T-cell (primary cell): ENCODE measurements at places on chromosomes 7 and 10. TPM values are rescaled to one million over a fixed set of nuclear protein-coding genes. Genes with fewer than 3 reads are reported as not detected.

DNA sequence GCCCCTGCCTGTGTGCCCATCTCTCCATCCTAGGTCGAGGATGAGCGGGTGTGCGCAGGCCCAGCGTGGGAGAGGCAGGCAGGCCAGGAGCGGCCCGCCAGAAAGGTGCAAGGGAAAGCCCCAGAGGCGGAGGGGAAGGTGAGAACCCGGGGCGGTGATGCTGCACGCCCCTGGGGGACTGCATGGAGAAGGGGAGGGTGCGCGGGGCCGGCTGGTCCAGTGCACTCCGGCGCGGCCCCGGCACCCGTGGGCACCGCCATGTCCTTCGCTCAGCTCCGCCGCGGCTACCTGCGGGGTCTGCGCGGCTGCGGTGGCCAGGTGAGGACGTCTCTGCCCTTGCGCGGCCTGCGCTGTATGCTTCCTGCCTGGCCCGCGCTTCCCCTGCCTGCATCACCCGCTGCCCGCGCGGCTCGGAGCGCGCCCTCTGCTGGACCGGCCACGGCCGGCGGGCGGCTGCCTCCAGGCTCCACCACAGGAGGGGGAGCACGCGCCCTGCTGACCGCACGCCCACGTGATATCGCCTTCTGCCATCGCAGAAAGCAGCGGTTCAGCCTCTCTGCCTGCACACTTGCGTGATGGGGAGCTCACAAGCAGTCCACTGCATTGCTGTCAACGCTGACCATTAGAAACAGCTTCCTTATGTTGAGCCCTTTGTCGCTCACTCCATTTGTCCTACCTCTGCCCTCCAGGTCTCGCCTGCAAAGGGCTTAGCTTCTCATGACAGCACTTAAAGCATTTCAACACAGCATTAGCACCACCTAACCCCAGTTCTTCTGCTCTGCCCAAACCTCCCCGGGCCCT lies 73.9 kb downstream of the CXCL12 start:
- H3K4me1 ChIP-seq, result no peaks in the 10 kb centered on the region
- peak overlapping the region; percentile 35 for H3K4me3 ChIP-seq
- H3K27ac ChIP-seq, result peak overlapping the region; percentile 87
- H3K27me3 ChIP-seq, result no peaks in the 10 kb centered on the region

DNA sequence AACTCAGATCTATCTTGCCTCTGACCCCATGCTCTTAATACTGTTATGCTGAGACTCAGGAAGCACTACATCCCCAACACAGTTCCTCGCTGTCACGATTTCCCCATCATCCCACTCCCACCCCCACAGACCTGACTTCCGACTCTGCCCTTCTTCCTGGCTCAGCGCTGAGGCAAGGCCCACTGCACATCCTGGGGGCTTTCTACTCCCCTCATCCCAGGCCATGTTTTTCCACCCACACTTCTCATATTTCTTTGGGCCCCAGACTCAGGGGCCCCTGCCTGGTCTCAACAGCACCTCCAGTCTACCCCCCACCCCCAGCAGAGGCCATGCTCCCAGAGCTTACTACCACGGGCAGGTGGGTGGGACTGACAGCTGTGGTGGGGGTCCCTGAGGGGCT lies 7.7 kb upstream of the NDST2 start:
- H3K27me3 ChIP-seq, result no peaks in the 10 kb centered on the region
- H3K4me3 ChIP-seq, result no peak overlapping the region
- H3K4me1 ChIP-seq, result no peaks in the 10 kb centered on the region
- no peak overlapping the region for H3K27ac ChIP-seq

DNA sequence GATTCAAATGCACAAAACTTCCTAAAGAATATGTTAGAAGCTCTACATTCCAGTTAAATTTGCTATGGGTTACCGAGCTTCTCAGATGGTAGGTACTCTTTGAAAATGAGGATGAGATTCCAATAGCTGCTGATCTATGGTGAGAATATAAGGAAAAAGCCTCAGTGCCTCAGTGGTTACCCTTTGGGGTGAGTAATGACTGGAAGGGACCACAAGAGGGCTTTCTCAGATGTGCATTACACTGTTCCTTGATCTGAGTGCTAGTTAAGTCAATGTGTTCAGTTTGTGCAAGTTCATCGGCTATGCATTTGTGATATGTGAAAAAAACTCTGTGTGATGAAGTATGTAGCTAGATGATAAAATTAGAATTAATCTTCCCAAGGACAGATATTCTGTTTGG lies 3.5 kb downstream of the NRCAM start:
- peaks cover 11% of the 10 kb centered on the region for H3K4me1 ChIP-seq
- no peaks in the 10 kb centered on the region for H3K36me3 ChIP-seq
- DNase-seq, result no peak
- H3K4me3 ChIP-seq, result no peak overlapping the region
- H3K27me3 ChIP-seq, result peaks cover 17% of the 10 kb centered on the region

GRCh38 chr10:82564353-82565196 lies 689.6 kb downstream of the NRG3 start:
- no peak overlapping the region for H3K4me3 ChIP-seq
- H3K27ac ChIP-seq, result no peak overlapping the region
- no peaks in the 10 kb centered on the region for H3K27me3 ChIP-seq
- no peaks in the 10 kb centered on the region for H3K4me1 ChIP-seq
- no peak for DNase-seq

- H3K36me3 ChIP-seq, result no peaks in the 10 kb centered on the region
- H3K4me3 ChIP-seq, result no peak overlapping the region
- DNase-seq, result no peak
- H3K27ac ChIP-seq, result no peak overlapping the region
- no peaks in the 10 kb centered on the region for H3K4me1 ChIP-seq
Measured at GRCh38 chr7:138398857-138399256, 61.2 kb upstream of the TRIM24 start.

The C10orf53 gene
- total RNA-seq, result not detected
